ENCODE measurements at places on chromosomes 1 and 21. TPM values are rescaled to one million over a fixed set of nuclear protein-coding genes. Genes with fewer than 3 reads are reported as not detected.

DNA sequence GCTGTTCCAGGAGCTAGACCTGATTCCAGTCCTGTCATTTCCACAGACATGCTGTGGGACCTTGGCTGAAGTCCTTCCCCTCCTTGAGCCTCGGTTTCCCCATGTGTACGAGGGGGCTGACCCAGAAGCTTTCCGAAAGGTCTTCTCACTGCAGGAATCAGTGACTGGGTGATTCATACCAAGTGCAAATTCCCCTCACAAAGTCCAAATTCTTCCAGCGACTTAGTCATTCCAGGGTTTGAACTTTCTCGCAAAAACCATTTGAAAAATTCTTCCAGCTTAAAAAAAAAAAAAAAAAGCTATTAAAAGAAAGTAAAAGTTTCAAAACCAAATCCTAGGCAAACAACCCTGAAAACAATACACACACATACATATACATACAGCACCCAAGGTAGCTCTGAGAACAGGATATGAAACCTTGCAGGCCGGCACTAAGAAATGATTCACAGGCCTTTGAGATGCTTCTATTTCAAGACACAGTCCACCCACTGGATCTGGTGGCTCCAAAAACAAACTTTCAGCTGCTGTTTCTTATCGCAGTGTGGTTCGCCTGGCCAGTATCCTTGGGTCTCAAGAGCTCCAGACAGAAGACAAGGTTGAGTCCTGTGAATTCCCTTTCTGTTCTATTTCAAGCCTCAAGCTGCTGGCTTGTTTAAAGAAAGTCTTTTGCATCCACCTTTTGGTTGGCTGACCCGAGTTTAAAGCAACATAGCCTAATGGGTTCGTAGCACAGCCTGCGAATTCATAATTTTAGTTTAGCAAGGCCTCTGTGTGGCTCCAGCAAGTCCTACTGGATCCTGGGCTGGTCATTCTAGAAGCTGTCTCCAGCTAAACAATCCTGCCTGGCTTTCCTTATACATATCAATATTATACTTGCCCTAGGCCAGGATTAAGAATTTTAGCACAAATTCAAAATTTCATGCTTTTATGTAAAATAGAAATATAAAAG, 18.0 kb upstream of the ID3 start:
- no peak for DNase-seq

- DNase-seq = no peak
Measured at GRCh38 chr21:34715985-34716596, 47.3 kb downstream of the CLIC6 start.

- no peak for DNase-seq
Measured at GRCh38 chr21:32717851-32718316, 9.9 kb downstream of the SYNJ1 start.

RUNX3 gene
- 96.9 TPM for total RNA-seq

DNA sequence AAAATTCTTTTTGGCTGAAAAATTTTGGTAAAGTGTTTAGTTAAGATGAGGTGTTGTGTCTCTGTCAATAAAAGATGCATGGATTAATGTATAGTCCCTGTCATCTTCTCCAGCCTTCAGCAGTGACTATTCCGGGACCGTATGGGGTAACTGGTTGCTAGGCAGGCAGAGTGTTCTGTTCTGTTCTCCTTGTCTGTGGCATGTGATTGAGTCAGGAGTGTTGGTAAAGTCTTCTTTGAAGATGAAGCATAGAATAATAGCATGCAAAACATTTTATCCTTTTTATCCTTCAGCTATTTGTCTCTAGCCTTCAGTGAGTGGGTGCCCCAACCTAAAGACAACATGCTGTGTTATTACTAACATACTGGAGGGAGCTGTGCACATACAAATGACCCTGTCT, 74.6 kb downstream of the RGL1 start:
- DNase-seq = no peak

GRCh38 chr1:57422271-57423134, 1.4 kb downstream of the DAB1 start:
- DNase-seq = no peak

- DNase-seq = no peak
Measured at GRCh38 chr1:175494011-175494554, 249.3 kb downstream of the TNR start.

CYP4Z1 gene
- not detected for total RNA-seq

GRCh38 chr1:217721692-217722091, 90.5 kb downstream of the SPATA17 start:
- DNase-seq = no peak

- no peak for DNase-seq
Measured at GRCh38 chr1:226563666-226564065, 15.1 kb downstream of the STUM start.

- no peak for DNase-seq
Measured at GRCh38 chr1:192439373-192440025, 122.7 kb downstream of the RGS21 start.

DNA sequence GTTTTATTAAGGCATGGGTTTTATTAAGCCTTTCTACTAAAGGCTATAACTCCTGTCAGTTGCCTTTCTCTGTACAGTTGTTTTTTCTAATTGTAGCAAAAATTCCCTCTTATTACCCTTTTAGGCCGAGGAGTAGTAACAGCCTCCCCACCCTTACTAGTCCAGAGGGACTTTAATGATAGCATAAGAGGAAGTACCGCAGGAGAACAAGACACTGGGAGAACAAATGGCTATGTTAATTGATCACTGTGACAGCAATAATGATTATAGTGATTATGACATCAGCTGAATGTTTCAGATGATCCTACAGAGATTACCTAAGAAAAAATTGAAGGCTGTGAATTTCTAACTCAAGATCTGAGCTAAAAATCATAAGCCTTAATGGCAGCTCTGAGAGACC, 383.0 kb upstream of the PTBP2 start:
- DNase-seq = no peak

GRCh38 chr1:167165948-167166689, 54.6 kb upstream of the POU2F1 start:
- DNase-seq = no peak

- no peak for DNase-seq
Measured at GRCh38 chr1:205810448-205811157, 2.4 kb downstream of the SLC41A1 start.

DNA sequence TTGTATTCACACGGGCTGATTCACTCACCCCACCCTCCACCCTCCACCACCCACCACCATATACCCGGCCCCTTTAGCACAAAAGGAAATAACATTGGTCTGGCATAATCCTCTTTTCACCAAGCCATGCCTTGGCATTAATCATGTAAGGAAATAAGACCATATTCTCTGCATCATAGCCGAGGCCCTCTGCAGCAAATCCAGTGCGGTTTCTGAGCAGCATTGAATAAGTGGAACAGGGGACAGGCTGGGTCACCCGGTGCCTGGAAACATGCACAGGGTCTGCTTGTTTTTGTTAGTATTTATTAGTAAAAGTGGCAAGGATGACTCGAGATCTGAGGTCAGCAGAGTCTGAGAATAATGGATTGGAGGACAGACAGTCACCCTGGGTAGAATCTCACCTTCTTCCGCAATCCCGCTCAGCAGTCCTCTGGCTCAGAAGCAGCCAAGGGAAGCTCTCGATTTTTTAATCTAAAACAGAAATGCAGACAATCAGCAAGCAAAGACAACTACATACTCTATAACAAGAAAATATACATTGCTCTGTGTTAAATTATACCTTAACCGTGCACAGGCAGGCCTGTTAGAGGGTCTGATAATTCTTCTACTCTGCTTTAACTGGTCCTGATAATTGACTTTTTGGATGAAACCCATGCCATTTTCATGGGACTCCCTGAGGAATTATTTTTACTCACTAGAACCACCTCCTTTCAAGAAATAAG, 52.4 kb upstream of the CDC42BPA start:
- no peak for DNase-seq

GRCh38 chr1:160260406-160261382, 1.7 kb downstream of the DCAF8 start:
- no peak for DNase-seq

All from naive thymus-derived CD4-positive, alpha-beta T cell (primary cell).